ENCODE measurements at places on chromosomes 16 and 17.

- no peak for DNase-seq
These were observed 44.8 kb downstream of the BEAN1 start for GRCh38 chr16:66471716-66472393.

DNA sequence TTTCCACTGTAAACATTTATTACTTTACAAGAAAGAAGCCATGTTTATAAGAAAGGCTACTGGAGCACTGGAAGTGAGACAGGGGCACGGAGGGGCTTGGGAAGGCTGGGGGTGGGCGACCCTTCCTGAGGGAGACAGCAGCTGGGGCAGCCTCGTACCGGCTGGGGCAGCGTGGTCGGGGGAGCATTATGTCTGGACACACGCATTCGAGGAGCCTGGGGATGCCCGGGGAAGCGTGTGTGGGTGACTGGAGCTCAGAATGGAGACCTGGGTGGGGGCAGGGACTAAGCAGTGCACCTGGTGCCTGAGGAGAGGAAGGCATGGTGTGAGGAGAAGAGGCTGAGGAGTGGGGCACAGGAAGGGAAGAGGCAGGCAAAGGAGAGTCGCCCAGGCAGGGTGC is 64.5 kb downstream of the SRCIN1 start:
- DNase-seq: no peak

- DNase-seq: no peak
These were observed 223.1 kb downstream of the MAP2K6 start for GRCh38 chr17:69637446-69638156.

DNA sequence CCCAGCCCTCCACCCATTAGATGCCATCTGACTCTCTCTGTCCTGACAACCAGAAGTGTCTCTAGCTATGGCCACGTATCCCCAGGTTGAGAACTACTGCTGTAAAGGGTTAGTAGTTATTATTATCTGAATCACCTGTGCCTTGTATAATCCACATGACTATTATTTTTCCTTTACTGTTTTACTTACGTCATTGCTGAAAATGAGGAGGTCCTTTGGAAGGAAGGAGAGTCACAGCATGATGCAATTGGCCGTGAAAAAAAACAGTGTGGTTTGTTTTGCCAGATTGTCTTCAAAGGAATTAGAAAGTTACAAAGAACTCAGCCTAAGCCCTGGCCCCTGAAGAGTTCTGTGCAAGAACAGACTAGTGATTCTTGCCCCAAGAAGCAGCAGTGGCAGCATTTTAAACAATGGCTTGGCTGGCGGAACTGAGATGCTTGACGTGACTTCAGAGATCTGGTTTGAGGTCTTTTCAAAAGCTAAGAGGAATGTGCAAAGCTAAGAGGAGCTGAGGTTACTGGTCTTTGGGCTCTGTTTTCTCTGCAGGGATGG is 413.3 kb upstream of the EEF2KMT start:
- no peak for DNase-seq

- no peak for DNase-seq
These were observed 1.2 kb downstream of the PCGF2 start for GRCh38 chr17:38746849-38747462.

- no peak for DNase-seq
These were observed 53.4 kb upstream of the CBX4 start for GRCh38 chr17:79892457-79893241.
